ENCODE measurements at places on chromosomes 5 and 9.

DNA sequence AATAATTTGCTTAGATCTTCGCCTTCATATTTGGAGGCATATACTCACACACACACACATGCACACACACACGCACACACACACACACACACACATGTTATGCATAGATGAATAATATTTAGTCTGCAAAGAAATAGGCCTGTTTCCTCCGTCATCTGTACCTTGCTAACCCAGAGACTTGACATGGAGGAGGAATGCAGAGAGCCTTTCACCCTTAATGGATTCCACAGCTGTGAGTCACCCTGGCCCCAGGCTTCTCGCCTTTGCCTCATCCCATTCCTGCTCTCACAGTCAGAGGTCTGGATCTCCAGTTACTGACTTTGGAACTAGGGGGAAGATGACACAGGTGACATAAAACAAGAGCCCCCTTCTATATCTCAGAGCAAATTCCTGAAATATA lies 29.7 kb downstream of the ZNF462 start:
- no peak for DNase-seq

- no peak for DNase-seq
Observed at GRCh38 chr9:96109680-96110351, 192.2 kb downstream of the HSD17B3 start.

- no peak for DNase-seq
Observed at GRCh38 chr9:128104171-128104618, 23.3 kb downstream of the PTGES2 start.

- DNase-seq, result no peak
Observed at GRCh38 chr5:116456036-116456435, 118.6 kb downstream of the SEMA6A start.

- DNase-seq, result no peak
Observed at GRCh38 chr9:132062806-132063205, 16.9 kb downstream of the MED27 start.

DNA sequence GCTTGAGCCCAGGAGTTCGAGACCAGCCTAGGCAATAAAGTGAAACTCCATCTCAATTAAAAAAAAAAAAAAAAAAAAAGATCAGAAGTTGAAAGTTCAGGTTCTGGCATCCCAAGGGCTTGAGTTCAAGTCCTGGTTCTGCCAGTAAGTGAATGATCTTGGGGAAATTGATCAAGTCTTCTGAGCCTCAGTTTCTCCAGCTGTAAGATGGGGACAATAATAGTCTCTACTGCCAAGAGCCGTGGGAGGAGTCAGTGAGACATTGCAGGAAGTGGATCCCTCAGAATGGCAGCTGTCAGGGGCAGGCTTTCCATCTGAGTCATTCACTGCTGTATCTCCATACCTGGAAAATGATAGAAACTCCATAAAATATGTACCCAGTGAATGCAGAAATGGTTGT lies 37.8 kb upstream of the FUBP3 start:
- no peak for DNase-seq

DNA sequence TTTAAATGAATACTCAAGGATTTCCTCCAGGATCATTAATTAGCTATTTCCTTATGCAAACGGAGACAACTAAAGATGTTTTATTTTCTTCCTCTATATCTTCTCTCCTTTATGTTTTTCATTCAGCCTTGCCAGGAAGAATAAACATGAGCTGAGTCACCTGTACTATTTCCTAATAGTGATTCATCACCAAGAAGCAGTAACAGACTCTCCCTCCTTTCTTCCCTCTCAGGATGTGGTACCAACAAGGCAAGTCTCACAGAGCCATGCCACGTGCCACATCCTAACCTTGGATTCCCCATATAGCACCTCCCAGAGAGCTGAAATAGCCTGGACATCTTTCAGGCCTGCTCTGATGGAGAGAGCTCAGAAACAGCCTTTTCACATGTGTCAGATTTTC lies 758.6 kb upstream of the DMAC1 start:
- DNase-seq, result no peak

DNA sequence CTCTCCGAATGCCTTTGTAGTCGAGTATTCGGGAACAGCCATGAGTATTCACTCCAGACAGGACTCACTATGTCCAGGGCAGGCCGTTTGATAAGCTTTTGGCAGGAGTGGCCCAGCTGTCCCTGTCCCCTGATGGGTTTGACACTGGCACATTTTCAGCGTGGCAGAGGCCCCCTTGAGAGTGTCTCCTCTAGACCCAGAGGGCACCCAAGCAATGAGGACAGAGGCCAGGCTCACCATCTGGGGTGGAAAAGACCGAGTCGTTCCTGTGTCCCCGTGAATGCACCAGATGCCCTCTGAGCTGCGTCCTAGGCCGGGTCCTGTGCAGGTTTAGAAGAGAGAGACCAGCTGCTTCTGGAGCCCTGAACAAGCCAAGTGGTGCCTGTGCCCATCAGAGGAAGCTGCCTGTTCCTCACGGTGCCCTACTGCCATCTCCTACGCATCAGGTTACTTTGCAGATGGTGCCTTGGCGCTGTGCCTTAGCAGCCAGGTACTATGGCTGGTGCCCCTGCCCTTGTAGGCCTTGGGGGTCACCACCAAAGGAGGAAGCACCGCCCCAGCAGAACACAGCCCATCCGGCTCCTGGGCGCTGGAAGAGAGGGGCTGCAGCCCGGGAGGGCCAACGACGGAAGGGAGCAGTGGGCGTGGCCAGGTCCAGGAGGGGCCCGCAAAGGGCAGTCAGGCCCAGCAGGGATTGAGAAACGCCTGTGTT lies 42.4 kb downstream of the LRSAM1 start:
- DNase-seq, result no peak

DNA sequence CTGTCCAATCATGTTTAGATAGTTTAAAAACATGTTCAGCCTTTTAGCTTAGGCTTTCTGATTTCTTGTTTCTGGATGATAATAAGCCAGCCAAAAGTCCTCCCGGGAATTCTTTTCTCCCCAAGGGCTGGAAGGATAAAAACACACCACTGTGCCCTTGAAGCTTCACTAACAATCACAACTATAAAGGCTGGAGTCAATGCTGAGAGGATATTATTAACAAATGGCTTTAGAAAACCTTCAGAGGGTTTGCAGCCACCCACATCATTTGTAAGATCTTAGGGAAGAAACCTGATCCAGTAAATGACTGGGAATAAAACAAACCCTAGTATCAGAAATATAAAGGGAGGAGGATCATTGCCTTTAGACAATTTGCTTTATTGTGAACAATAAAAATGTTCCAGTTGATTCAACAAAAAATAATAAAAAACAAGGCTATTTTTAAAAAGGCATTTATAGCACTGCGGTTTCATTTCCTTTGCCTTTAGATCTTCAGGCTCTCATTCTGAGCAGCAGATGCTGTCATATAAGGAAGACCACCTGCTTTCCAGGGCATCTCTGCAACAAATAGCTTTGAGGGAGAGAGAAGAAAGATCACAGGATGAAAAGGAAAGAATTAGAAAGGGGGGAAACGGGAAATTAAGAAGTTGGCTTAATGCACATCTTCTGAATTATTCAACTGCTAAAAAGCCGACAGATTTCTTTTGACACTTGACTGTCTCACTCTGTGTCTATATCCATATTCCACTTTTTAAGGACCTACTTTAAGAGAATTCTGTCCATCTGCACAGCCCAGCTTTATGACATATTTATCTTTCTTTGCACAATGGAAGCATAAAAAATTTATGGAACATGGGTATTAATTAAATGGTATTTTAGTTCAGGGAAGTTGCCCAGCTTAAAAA lies 277.2 kb upstream of the SLC24A2 start:
- DNase-seq, result no peak

DNA sequence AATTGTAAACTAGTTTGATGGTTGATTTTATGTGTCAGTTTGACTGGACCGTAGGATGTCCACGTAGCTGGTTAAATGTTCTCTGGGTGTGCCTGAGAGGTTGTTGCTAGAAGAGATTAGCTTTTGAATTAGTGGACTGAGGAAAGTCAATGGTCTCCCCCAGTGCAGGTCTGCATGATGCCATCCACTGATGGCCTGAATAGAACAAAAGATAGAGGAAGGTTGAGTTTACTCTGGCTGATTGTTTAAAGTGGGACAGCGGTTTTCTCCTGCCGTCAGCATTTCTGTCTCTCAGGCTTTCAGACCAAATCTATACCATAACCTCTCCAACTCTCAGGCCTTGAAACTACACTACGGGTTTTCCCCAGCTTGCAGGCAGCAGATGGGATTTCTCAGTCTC lies 899.2 kb upstream of the WWC1 start:
- no peak for DNase-seq

DNA sequence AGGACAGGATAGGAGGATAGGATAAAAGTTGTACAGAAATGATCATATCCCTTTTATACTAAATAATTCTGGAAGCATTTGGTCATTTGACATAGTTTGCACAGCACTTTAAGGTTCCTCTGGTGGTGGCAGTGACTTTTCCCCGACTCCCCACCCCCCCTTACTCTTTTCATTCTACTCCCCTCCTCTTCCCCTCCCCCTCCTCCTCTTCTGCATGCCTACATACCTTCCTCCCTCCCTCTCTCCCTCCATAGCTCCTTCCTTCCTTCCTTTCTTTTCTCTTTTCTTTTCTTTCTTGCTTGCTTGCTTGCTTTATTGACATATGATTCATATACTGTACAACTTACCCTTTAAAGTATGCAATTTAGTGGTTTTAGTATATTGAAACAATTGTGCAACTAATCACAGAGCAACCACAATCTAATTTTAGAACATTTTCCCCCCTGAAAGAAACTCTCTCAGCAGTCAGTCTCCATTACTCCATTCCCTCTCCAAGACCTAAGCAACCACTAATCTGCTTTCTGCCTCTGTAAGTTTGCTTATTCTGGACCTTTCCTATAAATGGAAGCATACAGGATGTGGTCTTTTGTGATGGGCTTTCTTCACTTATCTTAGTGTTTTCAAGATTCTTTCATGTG lies 159.0 kb downstream of the HACD4 start:
- no peak for DNase-seq

- no peak for DNase-seq
Observed at GRCh38 chr5:113771483-113771882, 258.0 kb downstream of the YTHDC2 start.

DNA sequence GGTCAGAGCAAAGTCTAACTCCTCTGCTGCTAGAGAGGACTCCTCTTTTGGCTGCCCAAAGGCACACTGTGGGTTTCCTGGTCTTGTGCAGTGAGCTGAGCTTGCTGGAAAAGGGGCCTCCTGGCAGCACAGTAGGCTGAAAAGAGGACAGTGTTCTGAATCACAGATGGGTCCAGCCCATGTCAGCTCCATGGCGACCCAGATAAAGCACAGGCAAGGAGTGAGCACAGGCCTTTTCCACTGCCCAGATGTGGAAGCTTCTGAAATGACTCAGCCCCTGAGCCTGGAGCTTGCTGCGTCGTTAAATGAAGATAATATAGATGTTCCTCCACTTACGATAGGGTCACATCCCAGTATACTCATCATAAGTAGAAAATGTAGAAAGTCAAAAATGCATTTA lies 8.1 kb downstream of the CCDC180 start:
- no peak for DNase-seq

GRCh38 chr5:41856644-41857491 lies 13.4 kb downstream of the OXCT1 start:
- DNase-seq, result peak; percentile 12

- no peak for DNase-seq
Observed at GRCh38 chr9:123003466-123003865, 30.0 kb upstream of the GPR21 start.

- no peak for DNase-seq
Observed at GRCh38 chr9:101465326-101465915, 29.8 kb upstream of the ALDOB start.

DNA sequence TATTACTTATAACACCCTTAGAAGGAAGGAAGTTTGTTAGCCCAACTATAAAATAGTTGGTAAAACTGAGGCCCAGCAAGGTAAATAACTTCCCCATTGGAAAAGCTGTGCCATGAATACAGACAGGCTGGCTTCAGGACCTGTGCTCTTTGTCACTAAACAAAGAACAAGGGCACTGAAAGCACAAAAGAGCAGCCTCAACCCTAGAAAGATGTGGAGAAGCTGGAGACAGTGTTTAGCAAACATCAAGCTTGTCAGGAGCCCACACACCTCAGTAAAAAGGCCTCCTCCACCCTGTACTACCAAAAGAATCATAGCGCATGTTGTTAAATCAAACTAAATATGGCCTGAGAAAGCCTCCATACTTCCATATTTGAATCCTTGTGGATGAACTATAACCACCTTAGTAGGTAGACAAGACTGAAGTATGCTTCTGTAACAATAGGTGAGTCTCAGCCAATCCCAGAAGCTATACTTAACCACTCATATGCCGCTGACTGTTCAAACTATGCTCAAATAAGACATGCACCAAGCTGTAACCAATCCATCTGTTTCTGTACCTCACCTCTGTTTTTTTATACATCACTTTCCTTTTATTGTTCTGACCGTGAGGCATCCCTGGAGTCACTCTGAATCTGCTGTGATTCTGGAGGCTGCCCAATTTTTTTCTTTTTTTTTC lies 18.4 kb upstream of the SCGB3A2 start:
- DNase-seq, result no peak

GRCh38 chr9:100602342-100602801 lies 24.5 kb downstream of the CAVIN4 start:
- no peak for DNase-seq

- no peak for DNase-seq
Observed at GRCh38 chr9:133553123-133553522, 18.6 kb downstream of the ADAMTSL2 start.

DNA sequence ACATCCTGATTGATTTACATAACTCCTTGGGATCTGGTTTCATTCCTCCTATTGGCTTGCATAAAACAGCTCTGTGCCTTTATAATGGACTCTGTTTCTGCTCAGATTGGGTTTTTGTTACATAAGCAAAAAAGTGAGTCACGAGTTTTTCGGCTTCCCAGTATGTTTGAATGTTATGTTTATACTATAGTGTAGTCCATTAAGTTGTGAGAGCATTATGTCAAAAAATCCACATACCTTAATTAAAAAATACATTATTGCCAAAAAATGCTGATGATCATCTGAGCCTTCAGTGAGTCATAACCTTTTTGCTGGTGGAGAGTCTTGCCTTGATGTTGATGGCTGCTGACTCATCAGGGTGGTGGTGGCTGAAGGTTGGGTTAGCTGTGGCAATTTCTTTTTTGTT lies 144.6 kb downstream of the CCDC171 start:
- no peak for DNase-seq

DNA sequence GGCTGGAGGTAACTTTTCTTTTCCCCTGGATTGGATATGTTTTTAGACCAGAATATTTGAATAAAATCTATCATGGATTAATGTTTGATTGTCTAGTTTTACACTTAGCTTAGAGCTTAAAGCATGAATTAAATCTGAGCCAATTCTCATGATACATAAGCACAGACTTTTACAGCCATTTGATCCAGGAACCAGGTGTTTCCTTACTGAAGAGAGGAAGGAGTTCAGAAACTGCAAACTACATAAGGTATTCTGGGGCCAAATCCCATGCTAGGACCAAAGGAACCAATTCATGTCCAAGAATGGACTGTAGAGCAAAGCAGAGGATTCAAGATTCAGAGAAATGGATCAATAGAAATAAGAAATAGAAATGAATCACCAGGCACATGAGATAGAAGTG lies 360.4 kb upstream of the ZNF608 start:
- no peak for DNase-seq

GRCh38 chr5:158390577-158390976 lies 531.6 kb upstream of the CLINT1 start:
- no peak for DNase-seq

- no peak for DNase-seq
Observed at GRCh38 chr5:32538031-32538547, 47.3 kb upstream of the SUB1 start.

- DNase-seq, result no peak
Observed at GRCh38 chr9:35448496-35448895, 41.4 kb upstream of the RUSC2 start.
